ENCODE measurements at places on chromosomes 16 and 17. TPM values are rescaled to one million over a fixed set of nuclear protein-coding genes. Genes with fewer than 3 reads are reported as not detected.

DNA sequence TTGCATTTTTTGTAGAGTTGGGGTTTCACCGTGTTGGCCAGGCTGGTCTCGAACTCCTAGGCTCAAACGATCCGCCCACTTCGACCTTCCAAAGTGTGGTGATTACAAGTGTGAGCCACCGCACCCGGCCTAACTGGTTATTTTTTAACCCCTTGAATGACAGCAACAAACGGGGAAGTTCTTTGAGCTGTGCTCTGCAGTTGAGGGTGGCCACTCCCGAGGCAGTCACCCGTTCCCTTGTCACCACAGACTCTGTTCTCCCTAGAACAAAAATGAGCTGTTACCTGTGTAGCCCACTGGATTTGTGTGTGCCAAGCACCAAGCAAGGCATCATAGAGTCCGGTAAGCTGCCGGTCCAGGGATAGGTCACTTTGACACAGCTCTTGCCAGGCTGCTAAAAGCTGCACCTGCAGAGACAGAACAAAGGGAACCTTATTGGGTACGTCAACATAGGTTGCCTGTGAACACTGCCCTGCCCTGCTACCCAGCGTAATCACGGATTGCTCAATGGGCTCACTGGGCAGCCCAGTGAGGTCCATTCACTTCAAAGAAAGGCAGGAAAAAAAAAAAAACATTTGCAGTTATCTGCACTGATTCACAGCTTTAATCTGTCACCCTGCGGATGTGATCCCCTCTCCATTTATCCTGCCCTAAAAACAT, 19.6 kb downstream of the COG7 start:
- no peak overlapping the region for H3K27ac ChIP-seq
- H3K36me3 ChIP-seq: peaks cover 17% of the 10 kb centered on the region
- no peaks in the 10 kb centered on the region for H3K27me3 ChIP-seq
- H3K4me1 ChIP-seq: peaks cover 4% of the 10 kb centered on the region
- DNase-seq: no peak

The SCARF1 gene
- total RNA-seq: 1.6 TPM

DNA sequence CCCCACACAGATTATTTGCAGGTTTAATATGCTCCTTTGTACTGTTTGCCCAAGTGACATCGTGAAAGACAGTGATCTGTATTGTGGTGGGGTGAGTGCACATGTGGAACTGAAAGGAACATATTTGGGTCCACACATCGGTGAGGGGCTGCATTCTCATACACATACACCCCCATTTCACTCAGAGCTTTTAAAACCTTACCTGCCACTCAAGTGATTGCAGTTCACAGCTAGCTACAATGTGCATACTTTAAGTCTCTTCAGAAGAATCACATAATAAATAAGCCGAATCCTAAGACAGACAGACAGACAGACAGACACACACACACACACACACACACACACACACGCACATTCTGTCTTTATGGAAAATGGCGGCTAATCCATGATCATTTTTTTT, 102.6 kb downstream of the AATF start:
- no peak overlapping the region for H3K4me3 ChIP-seq
- H3K36me3 ChIP-seq: peaks cover 10% of the 10 kb centered on the region
- no peak for DNase-seq
- H3K27me3 ChIP-seq: no peaks in the 10 kb centered on the region
- no peak overlapping the region for H3K27ac ChIP-seq
- no peaks in the 10 kb centered on the region for H3K4me1 ChIP-seq

GRCh38 chr16:12157517-12158093, 181.1 kb downstream of the SNX29 start:
- H3K4me3 ChIP-seq: no peak overlapping the region
- H3K27ac ChIP-seq: no peak overlapping the region
- H3K36me3 ChIP-seq: no peaks in the 10 kb centered on the region
- H3K27me3 ChIP-seq: no peaks in the 10 kb centered on the region
- no peaks in the 10 kb centered on the region for H3K4me1 ChIP-seq

GRCh38 chr17:6257336-6257735, 177.6 kb downstream of the AIPL1 start:
- DNase-seq: no peak
- no peak overlapping the region for H3K4me3 ChIP-seq
- no peaks in the 10 kb centered on the region for H3K36me3 ChIP-seq

- H3K4me3 ChIP-seq: no peak overlapping the region
- DNase-seq: no peak
- peaks cover 17% of the 10 kb centered on the region for H3K36me3 ChIP-seq
- peaks cover 45% of the 10 kb centered on the region for H3K4me1 ChIP-seq
These were observed 12.0 kb downstream of the PGS1 start for GRCh38 chr17:78390241-78391050.

DNA sequence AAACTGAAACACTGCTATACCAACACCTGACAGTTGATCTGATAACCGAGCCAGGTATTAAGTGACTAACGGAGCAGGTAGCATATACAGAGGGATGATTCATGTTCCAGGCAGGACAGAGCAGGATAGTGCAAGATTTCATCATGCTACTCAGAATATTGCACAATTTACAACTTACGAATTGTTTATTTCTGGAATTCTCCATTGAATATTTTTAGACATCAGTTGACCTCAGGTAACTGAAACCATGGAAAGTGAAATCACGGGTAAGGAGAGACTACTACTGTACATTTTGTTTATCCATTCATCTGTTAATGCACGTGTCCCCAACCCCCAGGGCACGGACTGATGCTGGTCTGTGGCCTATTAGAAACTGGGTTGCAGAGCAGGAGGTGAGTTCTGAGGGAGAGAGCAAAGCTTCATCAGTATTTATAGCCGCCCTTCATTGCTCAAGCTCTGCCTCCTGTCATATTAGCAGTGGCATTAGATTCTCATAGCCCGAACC, 14.5 kb upstream of the PPM1E start:
- no peak for DNase-seq
- H3K4me3 ChIP-seq: no peak overlapping the region
- no peaks in the 10 kb centered on the region for H3K36me3 ChIP-seq
- no peaks in the 10 kb centered on the region for H3K4me1 ChIP-seq
- H3K27me3 ChIP-seq: no peaks in the 10 kb centered on the region

DNA sequence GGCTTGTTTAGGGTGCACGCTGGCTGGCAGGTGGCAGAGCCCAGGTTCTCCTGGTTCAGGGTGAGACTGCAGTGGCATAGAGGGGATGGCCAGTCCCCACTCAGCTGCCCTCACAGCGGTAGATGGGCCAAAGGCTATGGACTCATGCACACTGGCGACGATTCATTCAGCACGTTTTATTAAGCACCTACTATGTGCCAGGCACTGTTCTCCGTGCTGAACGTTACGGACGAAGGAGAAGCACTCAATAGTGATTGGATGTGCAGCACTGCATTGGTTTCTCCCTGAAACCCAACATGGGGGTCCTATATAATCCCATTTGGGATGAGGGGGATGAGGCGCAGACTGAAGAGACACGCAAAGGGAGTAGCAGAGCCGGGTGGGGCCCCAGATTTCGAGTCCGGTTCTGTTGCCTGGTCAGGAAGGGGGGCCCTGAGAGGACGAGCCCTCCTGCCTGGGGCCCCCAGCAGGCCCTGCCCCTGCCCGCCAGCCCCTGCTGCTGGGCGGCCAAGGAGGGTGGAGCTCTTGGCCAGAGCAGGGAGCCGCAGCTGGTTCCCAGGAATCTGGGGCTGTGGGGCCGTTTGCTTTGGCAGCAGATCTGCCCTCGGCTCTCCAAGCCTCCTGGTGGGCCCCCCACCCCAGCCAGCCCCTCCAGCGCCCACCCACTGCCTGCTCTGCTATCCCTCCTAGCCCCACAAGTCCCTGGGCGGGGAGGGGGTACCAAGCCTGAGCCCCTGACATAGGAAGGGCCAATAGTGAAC, 8.8 kb downstream of the GLIS2 start:
- no peaks in the 10 kb centered on the region for H3K27me3 ChIP-seq
- no peaks in the 10 kb centered on the region for H3K36me3 ChIP-seq
- H3K27ac ChIP-seq: no peak overlapping the region

All from CD4-positive, alpha-beta memory T cell (primary cell).